Mesothelial cell of epicardium (in vitro differentiated cells): ENCODE measurements at places on chromosomes 6 and 20.

GRCh38 chr20:29689411-29690225 is 1567.8 kb upstream of the DEFB115 start:
- no peak for DNase-seq

- peak; percentile 95 for DNase-seq
These were observed at the start of gene SCRT2 for GRCh38 chr20:675453-676314. Gene SCRT2, minus strand, starts transcription at chr20:675802. Its CDS starts 201 bp downstream, at chr20:675601.

GRCh38 chr6:1713016-1713600 is 103.4 kb downstream of the FOXC1 start:
- DNase-seq = no peak

DNA sequence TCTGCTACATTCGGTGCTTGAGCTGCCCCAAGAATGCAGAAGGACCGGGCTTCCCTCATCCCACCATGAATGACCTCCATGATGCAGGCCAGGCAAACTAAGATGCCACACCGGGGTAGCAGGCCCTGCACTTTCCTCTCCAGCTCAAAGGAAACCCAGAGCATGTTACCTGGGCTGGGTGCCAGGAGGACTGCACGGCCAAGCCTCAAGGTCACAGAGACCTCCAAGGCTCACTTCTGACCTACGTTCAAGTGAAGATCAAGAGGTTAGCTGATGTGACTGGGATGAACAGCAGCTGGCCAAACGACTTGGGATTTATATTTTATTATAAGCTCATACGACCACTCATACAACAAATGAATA is 501.8 kb downstream of the CD83 start:
- no peak for DNase-seq

- DNase-seq = no peak
These were observed 59.2 kb upstream of the FNDC1 start for GRCh38 chr6:159110013-159110412.

DNA sequence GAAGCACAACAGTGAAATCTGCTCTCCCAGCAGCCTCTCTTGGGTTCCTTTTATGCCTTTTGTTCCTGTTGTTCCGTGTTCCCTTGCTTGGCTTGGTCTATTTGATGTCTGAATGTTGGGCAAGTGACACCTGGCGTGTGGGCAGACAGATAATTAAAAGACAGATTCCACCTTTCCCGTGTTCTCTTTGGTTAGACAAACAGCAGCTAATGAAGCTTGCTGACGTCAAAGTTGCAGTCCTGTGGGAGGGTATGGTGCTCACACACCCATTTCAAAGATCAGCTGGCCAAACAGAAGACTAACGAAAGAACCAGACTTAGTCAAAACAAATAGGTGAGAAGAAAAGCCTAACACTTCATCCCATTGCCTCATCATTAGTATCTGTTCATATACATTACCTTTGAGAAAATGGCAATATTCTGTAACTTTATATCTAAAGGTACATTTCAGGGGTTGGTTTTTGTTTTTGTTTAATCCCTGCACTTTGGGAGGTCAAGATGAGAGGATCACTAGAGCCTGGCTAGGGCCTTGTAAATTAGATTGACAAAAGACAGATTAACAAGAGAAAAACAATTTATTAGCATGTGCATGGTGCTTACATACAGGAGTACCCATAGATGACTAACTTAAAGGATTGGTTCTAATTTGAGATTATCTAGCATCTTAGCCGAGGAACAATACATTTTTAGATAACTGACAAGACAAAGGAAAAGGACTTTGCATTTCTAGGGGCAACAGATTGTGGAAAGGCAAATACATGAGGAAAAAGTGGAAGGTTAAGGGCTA is 48.9 kb upstream of the TNFRSF21 start:
- no peak for DNase-seq

- no peak for DNase-seq
These were observed 127.5 kb upstream of the COL21A1 start for GRCh38 chr6:56374841-56375369.

DNA sequence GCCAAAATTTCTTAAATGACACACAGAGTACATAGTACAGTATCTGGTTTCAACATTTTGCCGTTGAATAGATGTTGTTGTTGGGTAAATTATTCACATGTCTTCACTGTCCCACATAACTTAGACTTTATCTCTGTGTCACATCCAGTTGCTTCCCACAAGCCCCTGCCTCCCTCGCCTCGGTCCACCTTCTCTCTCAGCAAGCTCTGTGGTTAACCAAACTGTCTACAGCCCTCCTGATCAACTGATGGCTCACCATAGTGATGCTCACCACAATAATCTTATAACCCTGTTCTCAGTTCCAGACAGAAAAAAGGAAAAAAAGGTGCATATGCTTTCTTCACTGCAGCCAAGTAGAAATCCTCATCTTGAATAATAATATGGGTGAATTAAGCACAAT is 23.0 kb downstream of the IL17F start:
- DNase-seq = no peak

- DNase-seq = no peak
These were observed 2.1 kb downstream of the SLC12A5 start for GRCh38 chr20:46031014-46031569.

DNA sequence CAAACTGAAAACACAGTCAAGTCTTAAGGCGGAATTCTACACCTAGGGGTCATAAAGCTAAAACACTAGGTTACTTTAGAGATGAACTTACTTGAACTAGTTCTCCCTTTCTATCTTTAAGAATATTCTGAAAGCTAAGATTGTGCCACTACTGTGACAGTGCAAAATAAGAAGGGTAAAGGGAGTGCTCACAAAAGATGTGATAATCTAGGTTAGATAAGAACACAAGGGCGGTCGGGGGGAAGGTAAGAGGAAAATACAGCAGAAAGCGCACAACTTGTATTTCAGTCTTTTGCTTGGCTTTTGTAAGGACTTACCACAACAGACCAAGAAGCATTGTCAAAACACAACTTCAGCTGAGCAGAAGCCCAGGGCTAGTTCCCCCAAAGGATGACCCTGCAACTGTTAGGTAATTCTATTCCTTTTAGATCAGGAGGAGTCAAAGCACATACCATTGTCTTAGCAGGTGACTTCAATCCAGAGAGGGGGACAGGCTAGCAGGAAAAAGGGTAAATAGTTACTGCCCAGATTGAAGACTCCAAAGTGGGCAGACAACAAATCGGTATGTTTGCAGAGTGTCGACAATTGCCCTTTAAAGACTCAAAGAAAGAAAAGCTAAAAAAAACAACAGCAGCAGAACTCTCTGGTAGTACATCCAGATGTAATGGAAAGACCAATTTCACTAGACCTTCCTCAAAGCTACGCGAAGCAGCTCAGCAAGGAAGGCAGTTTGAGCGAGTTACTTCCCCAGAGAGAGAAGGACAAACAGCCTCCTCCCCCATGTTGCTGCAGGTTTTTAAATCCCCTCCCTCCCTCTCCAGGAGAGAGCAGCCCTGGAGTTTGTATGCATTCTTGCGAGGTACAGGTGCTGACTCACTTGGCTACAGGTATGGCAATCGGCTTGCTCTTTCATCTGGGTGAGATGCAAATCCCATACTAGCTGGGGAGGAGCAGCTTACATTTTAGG is 59.0 kb downstream of the RIPOR2 start:
- no peak for DNase-seq

DNA sequence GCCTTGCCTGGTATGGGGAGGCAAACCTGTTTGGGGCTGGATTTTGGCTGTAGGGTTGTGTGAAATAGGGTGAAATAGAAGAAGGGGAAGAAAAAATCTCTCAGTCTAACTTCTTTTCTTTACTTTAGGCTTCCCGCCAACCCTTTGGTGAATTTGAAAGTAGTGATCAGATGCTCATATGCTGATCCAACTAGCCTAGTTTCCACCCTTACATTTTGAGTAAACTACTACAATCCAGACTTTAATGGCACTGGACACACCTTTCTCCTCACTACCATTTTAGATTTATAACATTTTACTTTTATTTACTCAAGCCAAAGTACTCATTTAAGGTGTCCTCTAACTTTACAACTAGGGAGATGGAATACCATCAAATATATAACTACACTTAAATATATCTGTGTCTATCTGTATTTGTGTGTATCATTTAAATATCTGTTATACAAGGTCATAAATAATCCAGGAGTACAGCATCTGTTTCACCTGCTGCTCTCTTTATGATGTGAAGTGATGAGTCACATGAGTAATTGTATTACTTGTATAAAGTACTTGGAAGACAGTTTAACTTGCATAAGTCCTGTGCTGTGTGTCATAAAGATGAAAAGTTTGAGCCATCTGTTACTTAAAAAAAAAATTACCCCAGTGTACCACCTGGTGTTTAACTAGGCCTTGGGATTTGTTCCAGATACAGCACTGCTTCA is 172.1 kb downstream of the CDKAL1 start:
- DNase-seq = no peak

GRCh38 chr6:83862776-83863471 is 3.4 kb downstream of the CYB5R4 start:
- no peak for DNase-seq

DNA sequence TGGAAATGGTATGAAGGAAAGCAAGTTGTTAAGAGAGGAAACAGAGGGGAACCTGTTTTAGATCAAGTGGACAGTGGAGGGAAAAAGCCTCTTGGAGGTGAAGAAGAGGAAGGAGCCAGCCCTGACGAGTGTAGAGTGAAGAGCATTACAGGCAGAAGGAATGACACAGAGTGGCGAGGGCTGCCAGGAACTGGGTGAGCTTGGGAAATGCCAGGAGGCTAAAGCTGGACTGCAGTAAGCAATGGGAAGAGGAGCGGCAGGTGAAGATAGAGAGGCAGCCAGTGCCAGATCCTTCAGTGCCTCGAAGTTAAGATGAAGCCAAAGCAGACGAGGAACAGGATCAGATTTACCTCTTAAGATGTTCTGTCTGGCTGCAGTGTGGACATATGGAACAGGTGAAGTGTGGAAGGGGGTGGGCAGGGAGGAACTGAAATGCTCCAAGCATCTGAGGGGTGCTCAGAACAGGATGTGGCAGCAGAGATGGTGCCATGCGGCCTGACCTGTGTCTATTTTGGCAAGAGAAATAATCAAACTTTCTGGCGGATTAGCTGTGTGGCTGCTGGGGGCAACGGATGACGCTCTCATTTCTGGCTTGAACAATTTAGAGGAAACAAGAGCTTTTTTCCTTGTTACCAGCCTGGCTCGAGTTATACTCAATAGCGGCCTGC is 748.4 kb downstream of the PTPRT start:
- no peak for DNase-seq

- no peak for DNase-seq
These were observed 844 bp upstream of the ABRACL start for GRCh38 chr6:139027620-139028182.

DNA sequence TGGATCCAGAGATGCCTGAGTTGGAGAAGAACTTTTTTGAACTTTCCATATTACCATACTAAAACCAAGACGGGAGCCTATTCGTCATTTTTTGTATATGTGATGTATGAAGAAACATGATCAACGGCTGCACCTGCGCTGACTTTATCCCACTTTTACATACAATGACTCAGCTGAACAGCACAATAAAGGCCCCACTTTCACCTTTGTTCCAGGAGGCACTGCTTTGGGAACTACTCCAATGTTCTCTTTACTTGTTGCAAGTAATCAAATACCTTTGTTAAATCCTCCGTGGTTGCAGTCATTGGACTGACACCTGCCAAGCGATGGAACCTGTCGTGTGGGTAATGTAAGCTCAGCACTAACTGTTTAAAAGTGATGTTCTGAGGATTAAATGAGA is 17.3 kb upstream of the BTN3A2 start:
- no peak for DNase-seq

GRCh38 chr6:157069585-157069984 is 253.7 kb downstream of the TMEM242 start:
- DNase-seq = no peak

- no peak for DNase-seq
These were observed 6.5 kb downstream of the TGM6 start for GRCh38 chr20:2387180-2387577.

- no peak for DNase-seq
These were observed 2.1 kb upstream of the VSX1 start for GRCh38 chr20:25083773-25084625.

- no peak for DNase-seq
These were observed 2.2 kb upstream of the FAM209A start for GRCh38 chr20:56522311-56522710.

- no peak for DNase-seq
These were observed at the start of gene ZNF311 for GRCh38 chr6:29005183-29005885. Gene ZNF311, minus strand, starts transcription at chr6:29005315. Its CDS starts 1,361 bp downstream, at chr6:29003954.

- DNase-seq = no peak
These were observed 359.6 kb upstream of the KCNQ5 start for GRCh38 chr6:72262254-72262653.

DNA sequence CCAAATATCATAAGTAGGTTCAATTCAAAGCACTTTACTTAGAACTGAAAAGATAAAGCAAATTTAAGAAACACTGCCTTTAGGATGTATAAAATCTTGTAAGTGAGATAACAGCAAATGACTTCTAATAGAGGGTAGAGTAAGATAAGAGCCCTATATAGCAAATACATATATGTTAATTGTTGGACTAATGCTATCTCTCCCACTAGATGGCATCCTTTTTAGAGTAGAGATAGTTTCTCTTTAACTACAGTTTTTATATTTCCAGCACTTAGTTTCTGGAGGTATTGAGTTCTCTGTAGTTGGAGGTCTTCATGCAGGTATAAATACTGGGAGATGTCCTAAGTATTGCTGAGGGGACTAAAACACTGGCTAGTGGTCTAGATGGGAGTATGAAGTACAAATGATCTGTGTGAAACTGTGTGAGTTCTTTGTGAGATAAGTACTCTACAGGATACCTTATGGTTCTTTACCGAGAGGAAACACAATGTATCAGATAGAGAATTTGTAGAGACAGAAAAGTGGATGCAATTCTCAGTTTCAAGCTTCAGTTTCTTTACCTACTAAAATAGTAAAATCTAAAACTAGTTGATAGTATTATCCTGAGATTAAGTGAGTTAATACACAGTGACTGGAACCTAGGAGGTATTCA is 399.3 kb downstream of the KHDRBS2 start:
- no peak for DNase-seq

DNA sequence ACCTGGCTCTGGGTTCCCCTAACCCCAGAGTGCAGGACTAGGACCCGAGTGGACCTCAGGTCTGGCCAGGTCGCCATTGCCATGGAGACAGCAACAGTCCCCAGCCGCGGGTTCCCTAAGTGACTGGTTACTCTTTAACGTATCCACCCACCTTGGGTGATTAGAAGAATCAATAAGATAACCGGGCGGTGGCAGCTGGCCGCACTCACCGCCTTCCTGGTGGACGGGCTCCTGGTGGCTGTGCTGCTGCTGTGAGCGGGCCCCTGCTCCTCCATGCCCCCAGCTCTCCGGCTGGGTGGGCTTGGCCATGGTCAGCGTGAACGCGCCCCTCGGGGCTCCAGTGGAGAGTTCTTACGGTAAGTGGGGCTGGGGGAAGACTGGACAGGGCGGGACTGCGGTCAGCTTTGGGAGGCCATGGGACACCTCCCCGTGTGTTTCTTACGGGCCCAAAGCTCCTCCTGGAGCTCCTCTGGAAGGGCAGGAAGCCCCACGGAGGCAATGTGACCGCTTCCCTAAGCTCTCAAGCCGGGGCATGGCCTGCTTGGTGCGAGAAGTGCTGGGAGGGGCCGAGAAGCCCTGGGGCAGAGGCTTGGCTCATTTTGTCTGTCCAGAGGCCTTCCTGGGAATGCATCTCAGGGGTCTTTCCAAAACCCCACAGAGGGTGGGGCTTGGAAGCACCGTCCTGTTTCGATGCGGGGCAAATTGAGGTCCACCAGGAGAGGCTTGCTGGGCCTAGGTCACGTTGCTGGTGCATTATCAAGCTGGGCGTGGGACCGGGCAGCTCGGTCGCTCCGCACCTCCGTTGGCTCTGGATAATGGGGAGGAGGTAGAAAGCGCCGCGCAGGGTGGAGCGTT is at the start of gene HNF4A:
Gene HNF4A, plus strand, starts transcription at position 202 of the 855 bp plus-strand sequence. Its CDS starts 106 bp downstream, at position 308.
- DNase-seq = no peak
